Esophagus mucosa (tissue), 1 donor: ENCODE measurements at places on chromosomes 11 and 22. TPM values are rescaled to one million over a fixed set of nuclear protein-coding genes. Genes with fewer than 3 reads are reported as not detected.

DNA sequence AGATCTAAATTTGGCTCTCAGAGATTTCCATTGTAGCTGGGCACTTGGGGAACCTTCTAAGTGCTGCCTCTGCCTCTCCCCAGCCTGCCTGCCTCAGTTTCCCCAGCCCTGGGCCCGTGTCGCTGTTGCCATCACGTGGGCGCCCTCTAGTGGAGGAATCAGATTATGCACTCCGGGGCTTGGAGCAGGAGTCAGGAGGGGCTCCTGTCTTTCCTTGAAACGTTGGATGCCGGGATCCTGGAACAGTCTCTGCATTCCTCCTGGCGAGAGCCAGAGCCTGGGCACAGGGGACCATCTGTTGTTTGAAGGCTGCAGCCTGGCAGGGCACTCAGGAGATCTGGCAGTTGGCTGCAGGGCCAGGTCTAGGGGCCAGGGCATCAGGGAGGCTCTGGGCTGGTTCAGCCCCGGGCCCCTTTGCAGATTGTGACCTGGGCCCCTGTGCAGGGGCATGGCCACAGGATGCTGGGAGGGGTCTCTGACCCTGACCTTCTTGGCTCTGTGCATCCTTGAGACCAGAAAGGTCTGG, 71.6 kb downstream of the LRP5 start:
- no peak for ATAC-seq

- ATAC-seq, result peak; percentile 41
Observed at GRCh38 chr11:122100037-122100755, 15.8 kb downstream of the BLID start.

- peak; percentile 66 for ATAC-seq
Observed at GRCh38 chr11:112693781-112694180, 267.4 kb upstream of the NCAM1 start.

- peak; percentile 77 for ATAC-seq
Observed at GRCh38 chr11:33802194-33802950, 28.1 kb upstream of the FBXO3 start.

DNA sequence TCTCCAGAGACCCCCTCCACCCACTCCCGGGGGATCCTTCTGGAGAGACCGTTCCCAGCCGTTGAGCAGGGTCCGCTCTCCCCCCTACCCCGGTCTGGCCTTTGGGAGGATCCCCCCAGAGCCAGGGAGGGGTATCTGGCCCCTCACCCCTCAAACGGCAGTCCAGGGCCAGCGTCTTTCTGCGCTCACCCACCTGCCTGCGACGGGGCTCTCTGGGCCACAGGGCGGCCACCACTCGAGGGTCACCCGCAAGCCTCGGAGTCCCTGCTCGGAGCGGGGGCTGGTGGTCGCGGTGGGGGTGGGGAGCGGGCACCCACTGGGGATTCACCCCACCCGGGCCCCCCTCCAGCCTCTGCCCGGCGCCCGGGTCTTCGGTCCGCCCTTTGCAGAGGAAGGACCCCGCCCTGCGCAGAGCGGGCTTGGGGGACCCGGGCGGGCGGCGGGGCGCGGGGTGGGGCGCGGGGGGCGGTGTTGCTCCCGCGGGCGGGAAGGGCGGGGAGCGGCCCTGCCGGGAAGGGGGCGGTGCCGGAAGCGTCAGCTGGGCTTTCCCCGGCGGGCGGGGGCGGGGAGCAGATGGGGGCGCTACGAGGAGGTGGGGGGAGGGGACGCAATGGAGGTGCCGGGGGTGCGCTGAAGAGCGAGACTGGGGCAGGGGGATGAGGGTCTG, 16.6 kb downstream of the CRELD2 start:
- ATAC-seq, result peak; percentile 47

DNA sequence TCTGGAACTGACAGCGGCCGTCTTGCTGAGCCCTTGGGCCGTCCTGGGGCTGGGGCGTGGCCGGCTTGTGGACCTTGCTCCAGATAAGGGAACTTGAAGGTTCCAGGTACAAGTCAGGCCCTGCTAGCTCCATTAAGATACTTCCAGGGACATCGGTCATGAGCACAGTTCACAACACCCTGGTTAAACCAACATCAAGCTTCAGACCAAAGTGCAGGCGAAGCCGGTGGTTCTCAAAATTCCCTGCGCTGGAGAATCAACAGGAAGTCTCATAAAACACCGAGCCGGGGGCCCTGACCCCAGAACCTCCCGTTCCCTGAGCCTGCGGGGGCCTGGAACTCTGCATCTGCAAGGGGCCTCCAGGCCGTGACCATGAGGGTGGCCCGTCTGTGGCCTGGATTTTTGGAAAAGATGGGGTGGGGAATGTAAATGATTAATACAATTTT, 1043.8 kb downstream of the BRD1 start:
- ATAC-seq, result no peak

- peak; percentile 40 for ATAC-seq
Observed at GRCh38 chr11:8807544-8808225, 103.3 kb upstream of the AKIP1 start.

- ATAC-seq, result no peak
Observed at GRCh38 chr11:2482204-2482603, 37.4 kb downstream of the KCNQ1 start.

GRCh38 chr11:13966486-13966885, 4.0 kb downstream of the SPON1 start:
- no peak for ATAC-seq

DNA sequence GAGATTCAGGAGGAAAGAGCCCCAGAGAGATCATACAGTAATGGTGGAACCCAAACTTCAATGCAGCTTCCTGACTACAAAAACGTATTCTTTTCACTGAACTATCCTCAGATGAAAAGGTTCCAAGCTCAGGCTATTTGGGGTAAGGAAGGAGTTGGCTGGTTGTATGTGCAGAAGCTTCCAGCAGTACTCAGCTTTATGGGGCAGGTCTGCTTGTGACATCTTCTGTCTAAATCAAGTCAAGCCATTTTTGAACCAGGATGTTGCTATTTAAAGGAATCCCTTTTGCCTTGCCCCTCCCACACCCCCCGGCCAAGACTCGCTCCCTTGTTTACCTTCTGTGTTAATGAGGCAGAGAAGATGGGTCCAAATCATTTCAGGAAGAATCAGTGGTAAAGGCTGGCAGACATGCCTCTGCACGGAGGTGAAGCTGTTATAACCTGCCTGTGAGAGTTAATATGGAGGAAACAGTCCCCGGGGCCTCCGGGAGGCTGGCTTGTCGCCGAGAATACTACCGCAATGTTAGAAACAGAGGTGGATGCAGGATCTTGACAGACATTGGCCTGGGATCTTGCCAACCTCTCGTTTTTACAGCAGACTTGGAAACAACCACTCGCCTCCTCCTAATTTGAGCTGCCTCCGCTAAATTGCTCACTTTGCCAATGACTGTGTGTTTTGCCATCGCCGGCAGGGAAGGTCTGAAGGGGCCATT, 45.4 kb downstream of the TIMP3 start:
- ATAC-seq, result peak; percentile 84

DNA sequence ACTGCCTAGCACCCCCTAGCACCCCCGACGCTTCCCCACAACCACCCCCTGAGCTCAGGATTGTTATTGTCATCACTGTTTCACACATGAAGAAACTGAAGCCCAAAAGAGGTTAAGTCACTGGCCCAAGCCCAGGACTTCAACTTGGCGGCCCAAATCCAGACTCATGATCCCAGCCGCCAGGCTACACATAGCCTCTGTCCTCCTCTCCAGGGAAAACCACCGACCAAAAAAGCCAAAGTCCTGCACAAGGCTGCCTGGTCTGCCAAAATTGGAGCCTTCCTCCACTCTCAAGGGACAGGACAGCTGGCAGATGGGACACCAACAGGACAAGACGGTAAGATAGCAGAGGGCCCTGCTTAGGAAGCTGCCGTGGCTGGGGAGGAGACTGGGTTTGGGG, 10.8 kb downstream of the L3MBTL2 start:
- no peak for ATAC-seq

The TPBGL gene
- total RNA-seq, result not detected

The SEPTIN3 gene
- 0.24 TPM for total RNA-seq

The NLRP14 gene
- not detected for total RNA-seq

The NAALADL1 gene
- total RNA-seq, result 2.7 TPM

The RABL2B gene
- total RNA-seq, result 11.8 TPM

The FREY1 gene
- total RNA-seq, result 0.56 TPM

The SHANK2 gene
- total RNA-seq, result 2.5 TPM

The GLB1L2 gene
- 2.2 TPM for total RNA-seq
